Stimulated activated CD4-positive, alpha-beta T cell treated with anti-CD3 and anti-CD28 coated beads, Interleukin-4, amount 100 ng/mL, for 4 hours (primary cell): ENCODE measurements at places on chromosomes 16 and 17.

DNA sequence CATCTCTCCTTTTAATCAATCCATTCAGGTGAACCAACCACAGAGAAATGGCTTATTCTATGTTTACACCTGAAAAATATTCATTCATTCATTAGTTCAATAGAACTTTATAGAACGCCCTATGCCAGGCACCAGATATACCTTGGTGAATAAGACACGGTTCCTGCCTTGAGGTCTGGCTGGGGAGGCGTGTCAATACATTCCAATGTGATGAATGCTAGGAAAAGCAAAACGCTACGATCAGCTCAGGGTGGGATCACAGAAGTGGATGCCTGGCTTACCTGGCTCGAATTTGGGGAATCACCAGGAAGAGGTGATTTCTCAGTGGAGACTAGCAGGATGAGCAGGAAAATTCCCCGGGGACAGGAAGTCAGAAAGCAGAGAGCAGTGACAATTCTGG is 17.5 kb upstream of the WFIKKN2 start:
- no peak for DNase-seq

GRCh38 chr17:12201294-12201880 is 180.7 kb downstream of the MAP2K4 start:
- DNase-seq: no peak

- no peak for DNase-seq
Observed at GRCh38 chr17:77454242-77455095, 313.7 kb downstream of the SEC14L1 start.

GRCh38 chr16:83200005-83200779 is 573.4 kb downstream of the CDH13 start:
- no peak for DNase-seq

GRCh38 chr17:12627177-12627629 is 38.5 kb upstream of the MYOCD start:
- DNase-seq: no peak

DNA sequence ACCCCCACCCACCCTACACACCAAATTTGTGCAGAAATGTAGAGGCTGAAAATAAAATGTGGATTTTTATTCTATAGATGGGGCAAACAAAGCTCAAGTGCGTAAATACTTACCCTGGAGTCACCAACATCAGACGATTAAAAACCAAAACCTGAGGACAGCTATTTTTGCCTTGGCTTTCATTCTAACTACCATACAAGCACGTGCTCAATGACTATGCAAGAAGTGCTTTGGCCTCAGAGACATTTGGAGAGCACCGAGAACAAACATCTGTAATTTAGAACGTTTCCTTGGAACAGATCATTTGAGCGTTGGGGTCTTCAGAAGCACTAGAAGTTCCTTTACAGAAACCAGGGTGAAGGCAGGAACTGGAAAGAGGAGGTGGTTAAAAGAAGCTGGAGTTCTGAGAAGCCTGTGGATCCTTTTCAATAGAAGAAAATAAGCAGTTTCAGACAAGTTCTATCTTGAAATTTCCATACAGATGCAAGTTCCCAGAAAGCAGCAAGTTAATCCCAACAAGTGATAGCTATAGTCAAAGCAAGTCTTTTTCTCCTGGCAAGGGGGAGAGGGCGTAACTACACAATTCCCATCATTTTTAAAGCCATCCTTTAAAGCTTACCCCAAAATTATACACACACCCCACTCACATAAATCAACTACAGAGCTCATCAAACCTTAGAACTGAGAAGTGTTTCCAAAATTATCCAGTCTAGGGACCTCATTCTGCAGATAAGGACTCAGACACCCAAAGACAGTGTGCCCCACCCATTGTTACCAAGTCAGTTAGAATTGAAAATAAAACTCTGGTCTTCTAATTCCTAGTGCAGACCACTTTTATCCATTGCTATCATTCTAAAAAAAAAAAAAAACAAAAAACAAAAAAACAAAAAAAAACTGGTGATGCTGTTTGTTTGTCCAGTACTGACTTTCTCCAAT is 29.6 kb upstream of the CDRT4 start:
- no peak for DNase-seq

GRCh38 chr16:64455275-64455674 is 666.6 kb downstream of the CDH11 start:
- DNase-seq: no peak

- no peak for DNase-seq
Observed at GRCh38 chr17:44069974-44070454, 521 bp upstream of the G6PC3 start.

DNA sequence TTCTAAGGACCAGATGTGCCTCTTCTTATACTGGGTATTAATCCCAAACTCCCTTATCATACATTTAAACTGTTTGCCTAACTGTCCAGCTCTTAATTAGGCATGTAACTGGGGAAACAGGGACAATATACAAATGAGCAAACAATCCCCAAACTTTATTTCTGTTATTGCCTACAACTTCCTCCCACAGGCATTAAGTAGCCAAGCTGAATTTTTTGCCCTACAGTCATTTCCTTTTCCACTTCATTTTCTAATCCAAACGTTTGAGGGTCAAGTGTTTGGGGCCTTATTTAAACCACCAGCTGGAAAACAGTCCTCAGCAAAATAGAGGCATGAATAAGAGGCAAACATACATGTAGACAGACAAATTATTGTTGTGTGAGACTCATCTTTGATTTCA is 77.4 kb upstream of the CCL2 start:
- no peak for DNase-seq

GRCh38 chr17:50199803-50200456 is 1.5 kb downstream of the COL1A1 start:
- DNase-seq: peak; percentile 58

DNA sequence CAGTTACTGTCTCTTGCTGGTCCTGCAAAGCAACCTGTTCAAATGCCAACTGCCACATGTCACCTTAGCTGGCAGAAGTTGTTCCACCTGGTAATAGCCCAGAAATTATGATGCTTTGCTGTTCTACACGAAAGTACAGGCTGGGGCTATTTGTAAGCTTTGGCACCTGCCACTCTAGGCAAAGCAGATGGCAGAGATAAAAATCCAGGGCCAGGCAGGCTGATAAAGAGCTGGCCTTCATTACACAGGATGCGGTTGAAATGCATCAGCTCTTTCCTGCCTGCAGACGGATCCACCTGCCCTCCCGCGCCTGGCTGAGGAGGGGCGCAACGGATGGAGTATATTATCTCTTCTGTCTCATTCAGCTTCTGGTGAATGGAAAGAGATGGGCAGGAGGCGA is 29.3 kb upstream of the KDM8 start:
- DNase-seq: no peak

DNA sequence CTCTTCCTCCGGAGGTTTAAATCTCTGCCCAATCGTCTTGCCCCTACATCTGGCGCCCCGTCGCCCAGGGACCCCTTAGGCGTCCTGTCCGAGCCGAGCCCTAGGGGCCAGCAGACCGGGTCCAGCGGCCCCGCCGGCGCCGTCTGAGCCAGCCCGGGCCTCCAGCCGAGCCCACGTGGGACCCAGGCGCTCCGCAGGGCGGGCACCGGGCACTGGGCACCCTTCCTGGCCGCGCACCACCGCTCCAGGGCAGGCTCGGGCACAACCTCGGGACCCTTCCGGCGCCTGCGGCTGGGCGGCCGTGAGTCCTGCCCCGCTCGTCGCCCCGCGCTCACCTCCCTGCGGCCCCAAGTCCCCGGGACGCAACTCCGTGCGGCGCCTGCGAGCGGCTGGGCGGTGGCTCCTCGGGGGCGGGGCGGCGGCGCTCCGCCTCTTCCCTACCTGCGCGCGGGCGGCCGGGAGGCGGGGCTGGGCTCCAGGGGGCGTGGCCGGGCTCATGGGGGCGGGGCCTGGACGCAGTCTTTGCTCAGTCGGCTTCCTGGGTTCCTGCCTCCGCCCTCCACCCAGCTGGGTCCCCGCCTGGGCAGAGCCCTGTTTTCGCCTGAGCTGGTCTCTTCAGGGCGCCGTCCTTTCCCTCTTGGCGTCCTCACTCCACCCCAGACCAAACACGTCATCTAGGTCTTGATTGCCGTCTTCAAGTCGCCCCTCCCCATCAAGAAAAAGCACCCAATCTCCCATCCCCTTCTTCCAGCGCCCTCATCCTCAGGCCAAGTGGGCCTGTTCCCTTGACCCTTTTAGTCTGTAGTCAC is at the start of gene RHBDF2:
RHBDF2 (minus strand) TSS at position 406 of the 809 bp plus-strand sequence. CDS start 19,899 bp downstream, outside the sequence.
- DNase-seq: peak; percentile 93

DNA sequence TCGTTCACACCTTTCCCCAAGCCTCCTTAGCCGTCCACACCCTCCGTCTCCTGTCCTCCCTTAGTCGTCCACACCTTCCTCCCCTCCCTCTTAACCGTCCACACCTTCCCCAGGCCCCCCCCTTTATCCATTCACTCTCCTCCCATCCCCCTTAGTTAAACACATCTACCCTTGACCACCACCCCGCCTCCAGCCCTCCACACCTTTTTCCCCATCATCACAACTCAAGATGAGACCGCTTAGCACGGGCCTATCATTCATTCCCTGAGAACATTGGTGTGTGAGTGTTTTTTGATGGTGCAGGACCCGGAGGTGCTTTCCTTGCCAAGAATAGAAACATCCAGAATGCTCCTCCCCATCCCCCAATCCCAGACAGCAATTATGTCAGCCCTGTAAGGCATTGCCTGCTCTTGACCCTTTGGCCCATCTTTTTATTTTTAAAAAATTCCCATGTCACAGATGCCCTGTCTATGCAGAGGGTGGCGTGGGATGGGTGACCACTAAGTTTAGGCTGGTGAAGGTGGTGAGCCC is 1.4 kb downstream of the TENT4B start:
- DNase-seq: no peak

DNA sequence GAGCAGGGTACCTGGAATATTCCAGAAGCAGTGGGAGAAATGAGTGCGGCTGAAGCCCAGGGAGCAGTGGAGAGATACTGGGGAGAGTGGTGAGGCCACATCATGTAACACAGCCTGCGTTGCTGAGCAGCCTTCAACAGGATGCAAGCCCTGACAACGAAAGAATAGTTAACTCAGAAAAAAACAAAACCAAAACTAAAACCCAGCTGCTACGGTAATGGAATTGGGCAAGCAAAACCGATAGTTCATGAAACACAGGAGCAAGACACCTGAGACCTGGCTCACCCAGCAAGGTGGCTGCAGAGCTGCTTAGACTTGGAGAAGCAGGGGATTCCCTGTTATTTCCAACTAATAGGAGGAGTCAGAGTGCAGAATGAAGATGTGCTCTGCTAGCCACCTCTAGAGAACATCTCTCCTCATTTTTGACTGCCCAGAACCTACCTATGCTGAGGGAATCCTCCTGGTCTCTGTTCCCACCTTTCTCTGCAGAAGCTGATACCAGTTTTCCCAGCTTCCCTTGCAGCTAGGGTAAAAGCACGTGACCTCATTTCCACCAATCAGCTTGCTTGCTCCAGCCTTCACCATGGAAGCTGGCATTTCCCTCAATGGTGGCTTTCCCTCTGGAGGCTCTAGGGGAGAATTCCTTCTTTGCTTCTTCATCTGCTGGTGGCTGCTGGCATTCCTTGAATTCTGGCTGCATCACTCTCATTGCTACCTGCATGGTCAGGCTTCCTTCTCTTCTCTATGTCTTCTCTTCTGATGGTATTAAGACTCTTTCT is 59.4 kb upstream of the XYLT1 start:
- no peak for DNase-seq

- no peak for DNase-seq
Observed at GRCh38 chr17:59530531-59530930, 34.9 kb upstream of the DHX40 start.

GRCh38 chr17:48523010-48523409 is 7.8 kb downstream of the HOXB1 start:
- no peak for DNase-seq

DNA sequence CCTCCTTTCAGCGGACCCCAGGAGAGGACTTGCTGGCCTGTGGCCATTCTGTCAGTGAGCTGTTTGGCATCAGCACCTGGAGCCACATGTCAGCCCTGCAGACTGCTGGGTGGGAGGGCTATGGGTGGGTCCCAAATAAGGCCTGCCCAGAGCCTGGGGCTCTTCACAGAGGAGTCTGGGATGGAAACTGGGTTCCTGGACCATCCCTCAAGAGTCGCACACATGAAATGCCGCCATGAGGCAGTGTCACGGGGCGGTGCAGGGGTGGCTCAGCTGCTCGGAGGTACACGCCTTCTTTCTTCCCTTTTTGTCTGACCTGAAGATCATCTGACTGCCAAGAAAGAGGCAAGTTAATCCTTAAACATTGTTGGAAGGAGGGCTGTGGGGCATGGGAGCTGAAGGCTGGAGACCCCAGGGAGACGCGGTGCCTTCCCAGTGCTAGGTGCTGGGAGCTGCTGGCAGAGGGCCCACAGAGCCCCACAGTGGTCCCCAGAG is 14.8 kb downstream of the MPRIP start:
- DNase-seq: no peak

GRCh38 chr17:29844339-29845048 is 85.5 kb downstream of the SSH2 start:
- DNase-seq: no peak

- DNase-seq: no peak
Observed at GRCh38 chr16:69188716-69189115, 1.8 kb downstream of the SNTB2 start.
